ENCODE measurements at places on chromosomes 1 and 21.
A peak's percentile ranks its signal among the peaks of the same experiment; 100 is the strongest.

DNA sequence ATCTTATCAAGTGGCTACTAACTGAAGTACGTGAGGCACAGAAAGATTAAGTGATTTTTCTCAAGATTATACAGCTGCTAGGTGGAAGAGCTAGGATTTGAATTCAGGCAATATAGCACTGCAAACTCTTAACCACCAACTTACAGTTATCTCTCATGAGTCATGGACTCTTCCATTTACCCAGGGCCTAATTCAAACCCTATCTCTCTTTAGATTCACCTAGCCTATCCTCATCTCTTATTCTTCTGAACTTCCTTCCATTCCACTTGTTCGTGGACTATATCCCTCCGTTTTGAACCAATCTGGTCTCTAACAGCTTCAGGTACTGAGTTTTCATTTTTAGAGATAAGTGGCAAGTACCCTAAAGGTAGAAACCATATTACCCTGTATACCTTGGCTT lies 92.8 kb upstream of the DMRTA2 start:
- no peak for DNase-seq

DNA sequence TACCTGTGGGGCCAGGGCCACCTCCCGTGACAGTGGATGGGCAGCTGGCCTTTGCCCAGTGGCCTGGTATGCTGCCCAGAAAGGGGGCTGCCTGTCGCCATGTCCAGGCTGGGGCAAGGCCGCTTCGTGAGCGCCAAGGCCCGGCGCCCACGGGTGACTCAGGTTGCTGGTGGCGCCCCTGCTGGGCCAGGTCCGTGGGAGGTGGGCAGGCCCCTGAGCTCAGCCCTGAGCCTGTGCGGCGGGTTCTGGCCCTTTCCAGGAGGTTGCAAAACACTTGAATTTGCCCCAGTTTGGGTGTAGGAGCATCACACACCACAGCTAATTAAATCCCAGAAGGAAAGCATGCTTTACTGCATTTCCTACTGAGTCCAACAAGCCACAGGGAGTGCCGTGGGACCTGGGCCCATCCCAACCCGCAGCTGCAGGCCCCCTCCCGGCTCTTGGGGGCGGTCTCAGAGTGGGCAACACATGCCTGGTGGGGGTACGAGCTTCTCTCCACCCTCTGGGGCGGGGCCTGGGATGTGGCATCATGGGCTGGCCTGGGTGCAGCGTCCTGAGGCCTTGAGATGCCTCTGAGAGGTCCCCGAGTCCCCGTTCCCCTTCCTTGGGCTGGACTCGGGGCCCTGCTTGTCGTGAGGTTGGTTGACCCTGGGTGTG lies 159.8 kb downstream of the PEX14 start:
- DNase-seq: no peak

DNA sequence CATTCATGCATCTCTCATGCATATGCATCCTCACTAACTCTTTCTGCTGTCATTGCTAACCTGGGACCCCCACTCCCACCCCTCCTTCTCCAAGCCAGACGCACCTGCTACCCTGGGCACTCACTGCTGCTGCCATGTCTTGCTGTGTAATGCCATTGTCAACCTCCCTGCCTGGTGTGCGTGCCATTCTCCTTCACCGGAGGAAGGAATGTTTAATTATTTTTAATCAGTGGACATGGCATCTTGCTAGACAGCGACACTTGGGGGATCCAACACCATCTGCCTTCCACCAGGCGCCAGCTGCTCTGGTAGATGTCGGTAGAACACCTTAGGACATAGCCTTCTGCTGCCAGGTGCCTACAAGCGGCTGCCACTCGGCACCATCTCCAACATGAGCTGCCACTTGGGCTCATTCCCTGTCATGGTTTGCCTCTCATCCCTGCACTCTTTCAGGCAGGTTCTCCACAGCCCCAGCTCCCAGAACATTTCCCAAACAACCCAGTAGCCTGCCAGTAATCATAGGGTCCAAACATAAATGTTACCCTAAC lies 306.9 kb downstream of the TTLL7 start:
- no peak for DNase-seq

DNA sequence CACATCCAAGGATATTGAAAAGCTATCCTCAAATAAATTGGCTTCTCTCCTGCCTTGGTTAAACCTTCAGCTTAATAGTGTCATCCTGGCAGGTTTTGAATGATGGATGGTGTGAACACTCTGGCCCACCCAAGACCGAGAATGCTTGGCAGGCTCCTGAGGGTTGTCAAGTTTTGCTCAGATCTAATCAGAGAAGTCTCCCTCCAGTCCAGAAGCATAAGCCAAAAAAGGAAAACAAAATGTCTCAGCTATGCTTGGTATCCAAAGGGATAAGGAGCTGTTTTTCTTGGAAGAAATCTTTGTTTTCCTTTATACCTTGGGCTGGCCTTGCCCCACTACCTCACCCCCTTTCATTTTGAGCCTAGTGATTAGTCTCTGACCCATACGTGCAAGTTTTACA lies 172.7 kb downstream of the CRB1 start:
- DNase-seq: no peak

DNA sequence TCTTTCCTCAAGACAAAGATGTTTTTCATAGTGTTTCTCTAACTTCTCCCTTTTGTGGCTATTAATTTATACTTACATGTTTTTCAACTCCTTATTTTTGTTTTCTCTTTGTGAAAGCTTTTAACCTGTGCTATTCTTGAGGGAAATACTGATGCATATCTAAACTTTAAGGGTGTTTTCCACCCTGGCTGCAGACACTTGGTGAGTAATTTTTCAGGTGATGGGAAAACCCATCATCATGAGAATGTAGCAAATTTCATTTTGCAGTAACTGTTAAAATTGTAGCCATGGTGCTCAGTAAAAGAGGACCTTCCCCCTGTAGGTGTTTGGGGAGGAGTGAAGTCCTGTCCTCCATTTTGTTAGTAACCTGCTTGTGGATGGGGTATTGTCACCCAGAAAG lies 124.2 kb downstream of the LIPI start:
- no peak for DNase-seq

GRCh38 chr1:154975409-154976059 lies 1.1 kb downstream of the CKS1B start:
- peak; percentile 63 for DNase-seq

GRCh38 chr1:69103705-69104385 lies 463.9 kb upstream of the LRRC7 start:
- no peak for DNase-seq

- no peak for DNase-seq
Measured at GRCh38 chr1:192224396-192224795, 66.1 kb downstream of the RGS18 start.

- no peak for DNase-seq
Measured at GRCh38 chr1:198850196-198850595, 211.4 kb downstream of the PTPRC start.

DNA sequence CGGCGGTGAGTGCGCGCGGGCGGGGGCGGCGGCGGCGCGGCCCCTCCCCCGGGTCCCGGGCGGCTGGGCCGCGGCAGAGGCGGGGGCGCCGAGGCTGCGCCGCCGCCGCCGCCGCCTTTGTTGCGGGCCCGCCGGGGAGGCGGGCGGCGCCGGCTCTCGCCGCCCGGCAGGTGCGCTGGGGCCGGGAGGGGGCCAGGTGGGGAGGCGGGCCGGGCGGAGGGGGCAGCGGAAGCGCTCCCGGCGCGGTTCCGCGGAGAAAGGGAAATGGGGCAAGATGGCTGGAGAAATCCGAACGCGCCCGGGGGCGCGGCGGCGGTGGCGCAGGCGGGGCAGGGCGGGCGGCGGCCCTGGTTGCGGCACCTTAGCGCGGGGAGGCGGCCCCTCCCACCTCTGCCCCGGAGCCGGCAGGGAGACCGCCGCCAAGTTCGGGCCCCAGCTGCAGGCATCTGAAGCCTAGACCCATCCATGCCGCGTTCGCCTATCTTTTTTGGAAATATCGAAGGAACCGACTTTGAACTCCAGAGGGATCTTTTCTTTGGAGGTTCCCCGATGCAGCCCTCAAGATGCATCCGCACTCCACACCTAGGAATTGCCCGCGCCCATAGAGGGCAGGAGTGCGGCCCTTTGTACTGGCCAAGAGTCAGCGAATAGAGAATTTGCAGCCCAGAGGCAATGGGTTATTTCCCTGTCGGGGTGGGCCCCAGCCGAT lies 479 bp downstream of the POGK start:
- DNase-seq: peak; percentile 72

- no peak for DNase-seq
Measured at GRCh38 chr1:44632598-44632997, 41.7 kb downstream of the TMEM53 start.

- DNase-seq: no peak
Measured at GRCh38 chr1:212261361-212261929, 23.8 kb upstream of the PPP2R5A start.

DNA sequence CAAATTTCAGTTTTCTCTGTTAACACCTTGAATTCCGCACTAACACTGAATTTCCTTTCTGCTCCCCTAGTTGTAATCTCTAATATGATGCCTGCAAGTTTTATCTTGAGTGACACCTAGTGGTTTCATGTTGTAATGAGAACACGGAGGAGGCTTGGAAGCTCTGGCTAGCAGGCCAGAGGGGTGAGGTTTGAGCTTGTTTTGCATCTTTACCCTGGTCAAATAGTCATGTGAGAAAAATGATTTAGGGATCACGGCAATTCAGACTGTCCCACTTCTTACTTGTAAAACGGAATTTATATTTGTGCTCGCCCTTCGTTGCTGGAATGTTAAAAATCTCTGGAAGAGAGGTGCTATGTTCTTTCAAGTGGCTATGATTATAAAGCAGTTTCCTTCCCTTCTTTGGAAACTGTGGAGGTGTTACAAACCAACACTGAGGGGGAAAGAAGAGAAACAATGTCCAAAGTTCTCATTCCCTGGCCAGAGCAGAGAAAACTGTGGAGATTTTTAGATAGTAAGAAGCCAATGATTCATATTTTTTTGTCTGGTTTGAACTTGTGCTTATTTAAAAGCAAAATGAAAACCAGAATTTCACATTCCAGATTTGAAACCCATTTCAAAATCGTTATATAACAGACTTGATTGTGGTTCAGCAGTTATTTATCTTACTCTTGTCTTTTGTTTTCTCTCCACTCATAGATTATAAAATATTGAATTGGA lies 5.3 kb upstream of the MROH9 start:
- peak; percentile 85 for DNase-seq
